AG08396 (cell line): ENCODE measurements at places on chromosomes 16 and 17.
A peak's percentile ranks its signal among the peaks of the same experiment; 100 is the strongest.

DNA sequence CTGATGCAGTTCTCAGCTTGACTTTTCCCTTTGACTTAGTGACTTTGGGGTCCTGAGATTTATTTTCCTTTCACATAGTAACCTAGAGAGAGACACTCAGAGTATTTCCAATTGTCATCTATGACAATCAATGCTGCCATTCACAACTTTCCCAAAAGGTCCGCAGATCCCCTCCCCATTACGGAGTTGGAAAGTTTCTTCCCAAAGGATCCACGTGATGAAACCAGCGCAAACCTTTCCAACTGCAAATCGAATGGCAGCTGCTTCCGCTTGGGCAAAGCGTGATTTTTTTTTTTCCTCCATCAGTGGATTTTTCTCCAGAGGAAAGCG lies 538 bp upstream of the FCSK start:
- DNase-seq, result no peak

GRCh38 chr17:1783834-1784611 lies 22.2 kb downstream of the SERPINF1 start:
- DNase-seq, result peak; percentile 80

- DNase-seq, result peak; percentile 100
Observed at GRCh38 chr17:81911277-81911961, at the start of gene PCYT2. TSS of gene PCYT2 (minus strand) at chr17:81911399. CDS start at chr17:81911355, 44 bp downstream.

DNA sequence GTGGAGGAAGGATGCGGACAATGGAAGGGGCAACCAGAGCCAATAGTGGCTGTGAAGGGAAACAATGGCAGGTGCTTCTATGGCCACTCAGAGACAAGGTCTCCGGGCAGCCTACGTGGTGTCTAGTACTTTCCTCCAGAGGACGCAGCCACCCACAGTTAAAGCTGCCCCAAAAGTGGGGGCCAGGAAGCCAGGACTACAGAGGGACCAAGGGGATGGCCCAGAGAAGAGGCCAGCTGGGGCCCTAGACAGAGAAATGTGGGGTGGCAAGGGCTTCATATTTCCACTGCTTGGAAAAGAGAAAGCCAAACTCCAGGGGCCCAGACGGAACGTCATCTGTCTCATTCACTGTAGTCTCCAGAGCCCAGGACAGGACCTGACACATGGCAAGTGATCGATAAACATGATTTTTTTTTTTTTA lies 837 bp upstream of the PER1 start:
- no peak for DNase-seq

DNA sequence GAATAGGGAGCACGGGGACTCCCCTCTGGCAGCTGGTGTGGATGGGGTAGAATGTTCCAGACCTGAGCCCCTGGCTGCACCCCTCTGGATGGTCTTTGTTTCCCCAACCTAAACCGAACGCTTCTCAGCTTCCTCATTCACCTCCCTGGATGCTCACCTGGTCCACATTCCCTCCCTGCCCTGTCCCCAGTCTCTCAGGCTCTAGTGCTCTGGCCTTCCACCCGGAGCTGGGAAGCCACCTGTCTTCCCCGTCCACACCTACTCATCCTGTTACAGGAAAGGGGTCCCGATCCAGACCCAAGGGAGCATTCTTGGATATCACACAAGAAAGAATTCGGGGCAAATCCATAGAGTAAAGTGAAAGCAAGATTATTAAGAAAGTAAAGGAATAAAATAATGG lies 73.5 kb downstream of the CYLD start:
- DNase-seq, result no peak

- DNase-seq, result no peak
Observed at GRCh38 chr17:29905086-29905878, 24.7 kb downstream of the SSH2 start.
